ENCODE measurements at places on chromosomes 5 and 9.

DNA sequence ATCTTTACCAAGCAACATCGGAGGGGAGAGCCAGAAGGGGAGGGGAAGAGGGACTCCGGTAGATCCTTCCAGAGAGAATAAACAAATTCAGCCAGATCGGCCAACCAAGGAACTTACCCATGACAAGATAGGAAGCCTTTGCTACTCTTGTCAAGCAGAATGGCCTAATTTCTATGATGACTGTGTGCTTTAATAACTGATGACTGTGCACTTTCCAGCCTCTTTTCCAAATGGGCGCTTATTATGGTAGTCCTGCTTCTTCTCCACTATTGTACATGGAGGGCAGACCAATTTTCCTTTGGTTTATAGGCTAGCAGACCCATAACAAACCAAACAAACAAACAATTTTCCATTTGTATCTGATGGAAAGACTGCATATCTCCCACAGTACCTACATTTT lies 163.8 kb upstream of the RFX3 start:
- DNase-seq, result no peak

DNA sequence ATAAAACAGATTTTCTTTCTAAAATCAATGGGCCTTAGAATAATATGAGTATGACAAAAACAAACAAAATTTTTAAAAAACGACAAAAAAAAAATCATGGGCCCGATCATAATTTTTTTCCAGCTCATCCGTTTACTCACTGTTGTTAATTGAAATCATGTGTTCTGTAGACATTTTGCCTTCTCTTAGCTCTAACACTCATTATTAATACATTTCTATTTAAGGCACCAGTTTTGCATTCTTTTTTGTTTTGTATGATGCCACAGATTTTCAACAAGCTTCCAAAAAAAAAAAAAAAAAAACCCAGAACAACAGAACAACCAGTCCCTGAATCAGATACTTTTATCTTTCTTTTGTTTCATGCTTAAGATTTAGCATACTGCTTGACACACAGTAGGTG lies 86.4 kb downstream of the PRLR start:
- no peak for DNase-seq

GRCh38 chr5:72179028-72179815 lies 71.9 kb downstream of the MAP1B start:
- peak; percentile 14 for DNase-seq

DNA sequence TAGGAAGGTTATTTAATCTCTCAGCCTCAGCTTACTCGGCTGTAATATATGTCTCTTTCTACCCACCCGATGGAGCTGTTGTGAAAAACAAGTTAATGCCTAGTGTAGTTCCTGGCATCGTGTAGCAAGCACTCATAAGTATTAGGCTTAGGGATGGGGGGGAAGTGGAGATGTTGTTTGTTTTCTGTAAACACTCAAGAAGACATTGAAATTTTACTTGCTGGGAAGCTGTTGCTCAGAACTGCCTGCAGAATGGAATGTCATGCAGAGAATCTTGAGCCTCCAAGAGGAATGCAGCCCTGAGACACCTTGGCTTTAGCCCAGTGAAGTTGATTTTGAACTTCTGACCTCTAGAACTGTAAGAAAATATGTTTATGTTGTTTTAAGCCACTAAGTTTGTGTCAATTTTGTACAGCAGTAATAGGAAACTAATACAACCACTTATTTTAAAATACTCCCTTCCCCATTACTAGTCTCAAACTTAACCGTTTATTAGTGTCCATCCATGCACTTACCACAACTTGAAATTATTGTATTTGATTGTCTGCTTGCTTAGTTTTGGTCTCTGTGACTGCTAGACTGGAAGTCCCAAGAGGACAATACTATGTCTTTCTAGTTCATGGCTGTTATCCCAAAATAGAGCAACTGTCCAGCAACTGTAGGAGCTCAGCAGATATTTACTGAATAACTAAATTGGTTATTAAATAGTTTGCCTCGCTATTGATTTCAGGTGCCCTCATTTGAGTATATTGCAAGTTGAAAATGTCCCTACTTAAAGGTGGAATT lies 53.8 kb downstream of the MFAP3 start:
- DNase-seq, result peak; percentile 81
